ENCODE measurements at places on chromosomes 12 and 14.

- H3K4me1 ChIP-seq: no peaks in the 10 kb centered on the region
- no peak overlapping the region for H3K4me3 ChIP-seq
- H3K27ac ChIP-seq: no peak overlapping the region
- H3K27me3 ChIP-seq: no peaks in the 10 kb centered on the region
- H3K36me3 ChIP-seq: no peaks in the 10 kb centered on the region
Observed at GRCh38 chr14:98544174-98544573, 727.8 kb downstream of the BCL11B start.

GRCh38 chr12:74563927-74564326, 26.3 kb downstream of the ATXN7L3B start:
- no peak overlapping the region for H3K4me3 ChIP-seq
- DNase-seq: no peak
- no peaks in the 10 kb centered on the region for H3K4me1 ChIP-seq
- no peaks in the 10 kb centered on the region for H3K36me3 ChIP-seq
- H3K27me3 ChIP-seq: no peaks in the 10 kb centered on the region

DNA sequence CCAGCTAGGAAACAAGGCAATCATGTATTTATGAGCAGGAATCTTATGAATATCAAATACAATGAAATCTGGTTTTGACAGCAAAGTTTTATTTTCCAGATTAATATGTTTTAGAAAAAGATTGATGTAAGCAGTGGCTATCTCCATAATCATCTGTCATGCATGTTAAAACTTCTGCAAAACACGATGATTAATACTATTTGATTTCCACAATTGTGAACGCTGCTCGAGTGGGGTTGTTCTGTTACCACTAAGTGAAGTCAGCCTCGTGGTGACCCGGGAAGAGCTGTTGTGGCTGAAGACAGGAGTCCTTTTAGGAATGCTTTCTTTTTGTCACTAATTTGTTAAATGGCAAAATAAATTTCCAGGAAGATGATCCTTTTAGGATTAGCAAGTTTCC, 9.4 kb downstream of the CFAP251 start:
- no peak for DNase-seq
- H3K36me3 ChIP-seq: no peaks in the 10 kb centered on the region
- H3K4me1 ChIP-seq: peaks cover 21% of the 10 kb centered on the region
- H3K4me3 ChIP-seq: no peak overlapping the region

DNA sequence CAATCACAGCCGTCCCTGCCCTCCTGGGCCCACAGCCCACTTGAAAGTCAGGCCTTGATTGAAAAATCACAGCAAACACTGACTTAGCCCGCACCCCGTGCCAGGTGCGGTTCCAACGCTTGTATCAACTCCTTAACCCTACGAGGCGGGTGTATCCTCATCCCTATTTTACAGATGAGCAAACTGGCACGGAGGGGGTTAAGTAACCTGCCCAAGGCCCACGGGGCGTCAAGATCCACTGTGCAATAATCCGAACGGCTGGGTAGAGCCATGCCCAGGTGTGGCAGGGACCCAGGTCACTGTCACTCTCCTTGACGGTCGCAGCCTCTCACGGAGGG, 583 bp downstream of the DNAH10 start:
- H3K36me3 ChIP-seq: no peaks in the 10 kb centered on the region
- H3K4me3 ChIP-seq: peak overlapping the region; percentile 40
- no peaks in the 10 kb centered on the region for H3K4me1 ChIP-seq
- no peaks in the 10 kb centered on the region for H3K27me3 ChIP-seq
- DNase-seq: no peak

DNA sequence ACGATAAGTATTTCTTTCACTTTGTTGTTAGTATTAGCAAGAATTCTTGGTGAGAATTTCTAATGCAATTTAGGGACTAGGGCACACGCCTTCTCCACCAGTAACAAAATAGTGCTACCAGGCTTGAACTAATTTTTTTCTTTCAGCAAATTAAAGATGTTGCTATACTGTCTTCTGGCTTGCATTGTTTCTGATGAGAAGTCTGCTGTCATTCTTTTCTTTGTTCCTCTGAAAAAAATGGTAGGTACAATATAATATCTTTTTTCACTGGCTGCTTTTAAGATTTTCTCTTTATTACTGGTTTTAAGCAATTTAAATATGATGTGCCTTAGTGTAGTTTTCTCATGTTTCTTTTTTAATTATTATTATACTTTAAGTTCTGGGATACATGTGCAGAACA, 171.2 kb downstream of the PCNX1 start:
- no peak for DNase-seq
- H3K27ac ChIP-seq: no peak overlapping the region
- H3K4me1 ChIP-seq: no peaks in the 10 kb centered on the region
- H3K4me3 ChIP-seq: no peak overlapping the region
- H3K36me3 ChIP-seq: peaks cover 16% of the 10 kb centered on the region

DNA sequence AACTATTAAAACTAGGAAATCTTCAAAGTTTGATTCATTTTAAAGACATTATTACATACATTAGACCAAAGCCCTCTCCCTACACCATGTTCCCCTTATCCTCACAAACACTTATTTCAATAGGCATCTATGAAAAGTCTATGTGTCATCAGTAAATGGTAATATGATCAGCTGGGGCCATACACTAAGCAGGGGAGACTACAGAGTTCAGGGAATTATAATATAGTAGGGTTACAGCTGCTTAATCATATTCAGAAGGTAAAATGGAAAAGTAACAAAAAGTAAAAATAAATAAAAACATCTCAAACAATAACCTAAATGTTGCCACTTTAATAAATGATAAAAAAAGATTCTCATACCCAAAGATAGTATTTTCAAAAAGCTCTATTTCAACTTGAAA, 29.1 kb downstream of the PAWR start:
- H3K4me1 ChIP-seq: no peaks in the 10 kb centered on the region
- no peaks in the 10 kb centered on the region for H3K36me3 ChIP-seq
- DNase-seq: no peak
- H3K4me3 ChIP-seq: no peak overlapping the region
- H3K27me3 ChIP-seq: no peaks in the 10 kb centered on the region
- no peak overlapping the region for H3K27ac ChIP-seq

GRCh38 chr12:12181511-12181910, 85.3 kb downstream of the LRP6 start:
- no peak overlapping the region for H3K27ac ChIP-seq
- no peak overlapping the region for H3K4me3 ChIP-seq
- peaks cover 26% of the 10 kb centered on the region for H3K36me3 ChIP-seq
- H3K27me3 ChIP-seq: no peaks in the 10 kb centered on the region
- DNase-seq: no peak

DNA sequence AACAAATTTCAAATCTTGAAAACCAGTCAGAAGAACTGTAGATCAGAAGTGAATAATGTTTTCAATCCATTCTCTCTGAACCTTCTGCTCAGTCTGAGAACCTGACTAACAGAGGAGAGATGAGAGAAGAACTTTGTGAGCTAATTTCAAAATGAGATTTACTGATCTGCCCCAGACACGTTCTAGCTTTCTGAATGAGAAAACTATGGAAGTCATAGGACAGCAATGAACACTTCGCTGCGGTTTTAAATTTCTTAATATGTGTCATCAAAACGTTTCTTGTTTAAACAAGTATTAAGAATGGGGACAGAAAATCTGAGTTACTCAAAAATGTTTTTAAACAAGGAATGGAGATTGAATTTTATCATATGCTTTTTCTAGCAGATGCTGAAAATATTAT, 66.6 kb upstream of the FAR2 start:
- H3K4me1 ChIP-seq: no peaks in the 10 kb centered on the region
- DNase-seq: no peak
- no peak overlapping the region for H3K27ac ChIP-seq
- H3K36me3 ChIP-seq: no peaks in the 10 kb centered on the region

DNA sequence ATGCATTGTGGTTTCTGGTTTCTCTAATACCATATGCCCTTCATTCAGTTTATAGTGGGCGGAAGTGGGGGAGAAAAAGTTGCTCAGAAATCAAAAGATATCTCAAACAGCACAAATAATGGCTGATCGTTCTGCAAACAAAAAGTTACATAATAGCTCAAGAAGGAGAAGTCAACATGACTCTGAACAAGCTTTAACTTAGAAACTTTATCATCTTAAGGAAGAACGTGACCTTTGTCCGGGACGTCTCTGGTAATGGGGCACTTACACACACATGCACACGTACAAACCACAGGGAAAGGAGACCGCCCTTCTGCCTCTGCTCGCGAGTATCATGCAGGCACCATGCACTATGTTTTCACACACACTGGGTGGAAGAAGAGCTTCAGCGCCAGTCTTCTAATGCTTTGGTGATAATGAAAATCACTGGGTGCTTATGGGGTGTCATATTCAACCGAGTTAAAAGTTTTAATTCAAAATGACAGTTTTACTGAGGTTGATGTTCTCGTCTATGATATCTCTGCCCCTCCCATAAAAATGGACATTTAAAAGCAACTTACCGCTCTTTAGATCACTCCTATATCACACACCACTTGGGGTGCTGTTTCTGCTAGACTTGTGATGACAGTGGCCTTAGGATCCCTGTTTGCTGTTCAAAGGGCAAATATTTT, 4.7 kb downstream of the FOS start:
- H3K27ac ChIP-seq: peak overlapping the region; percentile 56
- peaks cover 3% of the 10 kb centered on the region for H3K36me3 ChIP-seq
- peaks cover 51% of the 10 kb centered on the region for H3K4me1 ChIP-seq
- DNase-seq: no peak

GRCh38 chr14:28375295-28375694, 391.3 kb upstream of the FOXG1 start:
- no peaks in the 10 kb centered on the region for H3K27me3 ChIP-seq
- DNase-seq: no peak
- no peak overlapping the region for H3K27ac ChIP-seq

- no peaks in the 10 kb centered on the region for H3K27me3 ChIP-seq
- no peak overlapping the region for H3K4me3 ChIP-seq
- DNase-seq: no peak
Observed at GRCh38 chr14:55979096-55979495, 139.1 kb upstream of the PELI2 start.

- no peaks in the 10 kb centered on the region for H3K36me3 ChIP-seq
- H3K4me1 ChIP-seq: no peaks in the 10 kb centered on the region
- H3K27me3 ChIP-seq: no peaks in the 10 kb centered on the region
- DNase-seq: no peak
Observed at GRCh38 chr14:40096968-40097367, 664.7 kb upstream of the FBXO33 start.

- H3K4me3 ChIP-seq: no peak overlapping the region
- no peak for DNase-seq
- no peaks in the 10 kb centered on the region for H3K4me1 ChIP-seq
- no peak overlapping the region for H3K27ac ChIP-seq
Observed at GRCh38 chr12:45863332-45863731, 127.0 kb downstream of the SCAF11 start.

All from psoas muscle (tissue), 8 donors.